Head of caudate nucleus (tissue), 42 donors: ENCODE measurements at places on chromosomes 3 and 15.

GRCh38 chr3:158710601-158711000 lies 21.7 kb downstream of the RARRES1 start:
- no peak for DNase-seq

DNA sequence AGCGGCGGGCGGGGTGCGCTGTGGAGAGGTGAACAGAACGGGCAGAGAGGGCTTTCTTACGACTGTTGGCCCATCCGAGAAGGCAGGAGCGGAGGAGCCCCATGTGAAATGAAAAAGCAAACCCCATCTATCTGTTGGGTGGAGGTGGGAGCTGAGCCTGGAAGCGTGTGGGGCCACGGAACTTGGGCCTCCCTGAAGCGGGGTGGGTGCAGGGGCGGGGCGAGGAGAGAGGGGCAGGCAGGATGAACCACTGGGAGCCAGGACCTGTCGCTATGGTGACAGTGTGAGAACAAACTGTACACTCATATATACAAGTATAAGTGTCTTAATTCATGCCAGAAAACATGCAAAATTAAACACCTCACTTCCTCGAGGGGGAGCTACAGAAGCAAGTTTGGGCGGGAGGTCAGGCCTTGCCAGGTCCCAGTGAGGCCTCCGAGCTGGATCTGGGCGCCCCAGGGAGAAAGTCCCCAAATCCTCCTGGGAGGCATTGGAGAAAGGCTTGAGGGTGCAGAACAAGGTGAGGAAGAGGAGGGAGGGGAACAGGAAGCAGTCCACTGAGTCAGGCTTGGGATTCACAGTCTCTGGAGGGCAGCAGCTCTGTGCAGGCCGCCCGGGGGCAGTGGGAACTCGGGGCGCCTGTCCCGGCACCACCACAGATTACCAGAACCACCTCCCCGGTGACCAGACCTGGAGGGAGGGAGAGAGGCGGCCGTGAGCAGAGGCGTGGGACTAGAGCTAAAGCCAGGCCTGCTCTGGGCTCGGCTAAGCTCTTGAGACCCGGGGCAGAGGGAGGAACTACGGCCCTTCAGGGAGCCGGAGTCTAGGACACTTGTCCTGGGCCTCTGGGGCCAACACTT lies 34.8 kb downstream of the RBPMS2 start:
- DNase-seq, result no peak

- no peak for DNase-seq
Measured at GRCh38 chr3:193984876-193985275, 151.1 kb upstream of the HES1 start.

DNA sequence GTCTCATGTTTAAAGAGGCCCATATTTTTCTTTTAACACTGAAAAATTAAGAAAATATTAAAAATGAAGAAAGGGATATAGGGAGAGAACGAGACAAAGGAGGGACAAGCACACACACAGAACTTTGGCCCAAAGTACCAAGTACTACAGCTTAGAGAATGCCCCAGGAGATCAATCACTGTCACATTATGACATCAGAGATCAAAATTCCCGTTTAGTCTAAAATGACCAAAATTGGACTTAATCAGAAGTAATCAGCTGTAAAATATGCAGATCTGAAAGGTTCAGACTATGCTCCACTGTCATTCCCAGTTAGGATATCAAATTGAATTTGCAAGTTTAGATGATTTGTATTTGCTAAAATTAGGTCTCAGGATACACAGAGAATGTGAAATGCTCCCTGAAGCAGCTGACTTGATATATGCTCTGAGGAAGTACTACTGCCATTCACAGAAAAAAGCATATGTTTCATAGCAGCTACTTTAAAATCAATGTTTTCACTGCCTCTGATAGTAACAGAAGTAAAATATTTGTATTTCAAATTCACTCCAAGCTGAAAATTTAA lies 123.0 kb downstream of the PEAK1 start:
- DNase-seq, result no peak

DNA sequence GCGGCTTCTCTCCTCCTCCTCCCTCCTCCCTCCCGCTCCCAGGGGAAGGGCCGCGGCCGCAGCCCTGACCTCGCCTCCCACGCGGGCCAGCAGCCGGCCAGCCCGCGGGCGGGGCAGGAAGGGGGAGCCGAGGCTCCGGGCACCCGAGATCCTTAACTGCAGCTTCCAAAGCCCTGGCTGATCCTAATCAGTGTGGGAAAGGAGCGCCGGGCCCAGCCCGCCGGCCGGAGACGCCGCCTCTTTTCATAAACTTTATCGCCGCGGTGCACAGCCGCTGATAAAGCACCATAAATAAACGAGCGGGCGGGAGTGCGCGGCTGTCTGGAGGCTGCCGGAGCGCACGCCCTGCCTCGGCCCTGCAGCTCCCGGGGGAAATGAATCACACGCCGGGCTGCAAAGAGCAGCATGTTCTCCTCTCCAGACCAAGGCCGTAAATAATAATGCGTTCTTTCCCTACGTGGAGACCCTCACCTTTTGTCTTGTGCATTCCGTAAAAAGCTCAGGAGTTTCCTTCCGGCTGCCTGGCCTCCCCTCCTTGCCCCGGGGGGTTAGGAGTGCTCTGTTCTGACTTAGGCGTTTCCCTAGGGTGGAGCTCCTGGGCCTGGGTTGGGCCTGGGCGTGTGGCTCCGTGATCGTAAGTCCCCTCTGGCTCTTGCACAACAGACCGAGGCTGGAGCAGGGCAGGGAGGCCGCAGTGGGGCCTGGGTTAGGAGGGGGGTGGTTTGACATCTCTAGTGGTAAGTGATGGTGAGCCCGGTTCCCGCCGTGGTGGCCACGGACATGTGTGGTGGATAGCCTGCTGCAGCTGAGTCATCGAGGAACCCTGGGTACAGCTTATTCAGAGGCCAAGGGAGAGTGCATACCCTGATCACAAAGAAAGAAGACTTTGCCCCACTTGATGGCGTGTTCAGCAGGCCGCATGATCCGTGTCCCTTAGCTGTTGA lies 132.6 kb upstream of the HES1 start:
- peak; percentile 39 for DNase-seq

- no peak for DNase-seq
Measured at GRCh38 chr3:117435506-117435905, 725.9 kb downstream of the TUSC7 start.

DNA sequence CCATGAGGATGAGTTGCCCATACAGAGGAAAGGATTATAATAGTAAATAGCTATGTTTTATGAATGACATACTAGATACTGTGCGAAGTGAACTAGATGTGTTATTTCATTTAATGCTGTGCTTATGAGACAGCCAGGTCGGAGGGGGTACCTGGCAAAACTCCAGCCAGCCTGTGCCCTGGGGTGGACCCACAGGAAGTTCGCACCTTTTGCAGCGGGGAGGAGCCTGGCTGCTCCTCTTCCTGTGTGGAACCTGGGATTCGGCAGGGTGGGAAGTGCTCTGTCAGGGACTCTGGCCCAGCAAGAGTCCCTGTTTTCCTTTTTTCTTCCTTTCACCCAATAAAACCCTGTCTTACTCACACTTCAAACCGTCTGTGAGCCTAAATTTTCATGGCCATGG lies 452.2 kb downstream of the IL5RA start:
- no peak for DNase-seq

- no peak for DNase-seq
Measured at GRCh38 chr15:80816936-80817335, 37.8 kb downstream of the CEMIP start.

DNA sequence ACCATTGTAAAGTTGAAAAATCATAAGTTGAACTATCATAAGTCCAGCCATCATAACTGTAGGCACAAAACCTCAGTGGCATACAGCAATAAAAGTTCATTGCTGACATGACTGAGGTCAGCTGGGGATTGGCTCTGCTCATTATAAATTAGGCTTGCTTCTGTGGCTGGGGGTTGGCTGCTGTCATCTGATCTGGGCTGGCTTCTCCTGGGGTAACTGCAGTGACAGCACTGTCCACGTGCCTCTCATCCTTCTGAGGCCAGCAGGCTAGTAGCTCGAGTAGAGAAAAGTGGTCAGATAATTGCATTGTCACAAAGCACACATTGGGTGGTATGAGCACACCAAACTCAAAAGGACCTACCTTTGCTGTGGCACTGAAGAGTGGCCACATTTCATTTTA lies 31.3 kb downstream of the CMTM7 start:
- no peak for DNase-seq

DNA sequence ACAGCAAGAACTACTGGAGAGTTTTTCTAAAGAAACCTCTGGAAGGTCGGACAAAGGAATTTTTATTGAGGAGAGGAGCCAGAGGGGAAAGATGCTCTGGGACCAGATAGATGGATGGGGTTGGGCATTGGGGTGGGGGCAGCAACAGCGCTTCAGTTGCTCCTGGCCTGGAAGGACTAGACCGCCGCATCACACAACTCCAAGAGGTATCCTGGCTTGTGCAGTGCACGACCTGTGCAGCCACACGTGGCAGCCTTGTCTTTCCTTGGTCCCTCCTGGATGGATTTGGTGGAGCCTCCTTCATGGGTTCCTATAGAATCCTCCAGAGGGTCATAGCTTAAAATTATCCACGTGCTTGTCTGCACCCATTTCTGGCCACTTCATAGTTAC lies 23.0 kb downstream of the MAGEF1 start:
- DNase-seq, result no peak

DNA sequence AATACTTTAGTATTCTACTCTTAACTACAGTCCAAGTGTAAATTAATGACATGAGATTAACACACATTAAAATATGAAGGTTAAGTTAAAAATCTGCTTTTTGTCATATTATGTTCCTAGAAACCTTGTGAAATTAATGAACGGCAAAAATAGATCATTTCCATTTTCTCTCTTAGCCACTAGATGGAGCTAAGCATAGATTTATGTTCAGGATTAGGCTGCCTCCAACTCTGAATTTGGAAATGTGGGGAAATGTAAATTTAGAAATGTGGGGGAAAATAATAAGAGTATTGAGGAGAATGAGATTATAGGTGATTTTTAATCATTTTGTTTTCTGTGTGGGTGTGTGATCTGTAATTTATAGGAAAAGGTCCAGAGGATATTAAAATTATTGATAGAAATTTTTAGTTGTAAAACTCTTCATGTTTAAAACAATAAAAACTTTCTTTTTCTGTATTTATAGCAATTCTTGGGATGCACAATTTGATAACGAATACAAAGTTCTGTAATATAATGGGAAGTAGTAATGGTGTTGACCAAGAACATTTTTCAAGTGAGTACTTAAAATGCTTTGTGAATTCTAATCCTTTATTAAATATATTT lies 59.2 kb downstream of the TMOD3 start:
- no peak for DNase-seq

DNA sequence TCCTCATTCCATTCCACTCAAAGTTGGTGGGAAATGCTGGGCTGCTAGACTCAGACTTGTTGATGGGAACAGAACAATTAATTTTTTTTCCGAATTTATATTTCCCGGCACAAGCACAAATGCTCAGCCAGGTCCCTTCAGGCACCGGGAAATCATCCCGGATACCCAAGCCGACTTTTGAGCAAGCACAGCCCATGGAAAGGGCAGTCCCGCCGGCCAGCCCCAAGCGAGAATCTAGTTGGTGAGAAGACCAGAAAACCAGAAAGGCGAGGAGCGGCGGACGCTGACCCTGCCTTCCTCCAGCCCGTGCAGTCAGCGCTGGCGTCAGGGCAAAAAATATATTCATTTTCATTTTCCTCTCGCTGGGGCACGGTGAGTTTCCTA lies 763 bp upstream of the ZIC4 start:
- DNase-seq, result no peak

- DNase-seq, result no peak
Measured at GRCh38 chr15:82263350-82263749, 732 bp downstream of the SAXO2 start.

GRCh38 chr15:74345051-74345450 lies 22.4 kb downstream of the CYP11A1 start:
- DNase-seq, result no peak

DNA sequence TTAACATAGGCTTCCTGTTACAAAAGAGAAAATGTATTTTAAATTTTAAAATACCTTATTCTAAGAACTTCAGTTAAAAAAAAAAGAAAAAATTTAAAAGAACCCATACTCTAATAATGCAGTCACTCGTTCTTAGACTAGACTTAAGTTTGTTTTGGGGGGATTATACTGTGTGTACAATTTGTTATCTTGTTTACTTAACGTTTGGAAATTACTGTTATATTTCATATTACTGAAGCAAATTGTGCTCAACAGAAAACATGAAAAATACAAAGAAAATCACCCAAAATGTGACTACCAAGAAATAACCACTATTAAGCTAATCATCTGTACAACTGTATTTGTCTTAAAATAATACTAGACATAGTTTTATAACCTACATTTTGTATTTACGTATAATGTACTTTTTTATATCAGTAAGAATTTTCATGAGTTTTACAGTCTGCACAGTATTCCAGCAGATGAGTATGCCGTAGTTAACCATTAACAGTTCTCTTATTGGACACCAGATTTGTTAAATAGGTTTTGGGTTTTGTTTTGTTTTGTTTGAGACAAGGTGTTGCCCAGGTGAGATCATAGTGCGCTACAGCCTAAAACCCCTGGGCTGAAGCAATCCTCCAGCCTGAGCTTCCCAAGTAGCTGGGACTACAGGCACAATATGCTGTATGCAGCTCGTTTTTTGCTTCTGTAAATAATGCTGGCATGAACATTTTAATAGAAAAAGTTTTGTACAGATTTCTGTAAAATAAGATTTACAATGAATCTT lies 88.8 kb upstream of the CHD2 start:
- no peak for DNase-seq

- no peak for DNase-seq
Measured at GRCh38 chr15:61367953-61368352, 138.9 kb upstream of the RORA start.

DNA sequence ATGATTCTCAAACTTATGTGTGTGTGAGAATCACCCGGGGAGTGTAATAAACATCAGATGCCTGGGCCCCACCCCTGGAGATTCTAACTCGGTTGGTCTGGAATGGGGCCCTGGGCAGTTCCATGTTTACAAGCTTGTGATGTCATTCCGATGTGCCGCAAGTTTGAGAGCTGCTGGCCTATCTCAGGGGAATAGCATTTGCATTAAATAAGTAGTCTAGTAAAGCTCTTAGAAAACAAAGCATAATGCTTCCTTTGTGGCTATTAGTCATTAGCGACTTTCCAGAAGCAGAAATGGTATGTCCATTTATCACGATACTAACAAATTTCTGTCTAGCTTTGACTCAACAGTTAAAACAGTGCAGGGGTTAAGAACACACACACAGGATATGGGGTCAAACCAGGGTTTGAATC lies 20.9 kb downstream of the PGBD4 start:
- DNase-seq, result no peak

DNA sequence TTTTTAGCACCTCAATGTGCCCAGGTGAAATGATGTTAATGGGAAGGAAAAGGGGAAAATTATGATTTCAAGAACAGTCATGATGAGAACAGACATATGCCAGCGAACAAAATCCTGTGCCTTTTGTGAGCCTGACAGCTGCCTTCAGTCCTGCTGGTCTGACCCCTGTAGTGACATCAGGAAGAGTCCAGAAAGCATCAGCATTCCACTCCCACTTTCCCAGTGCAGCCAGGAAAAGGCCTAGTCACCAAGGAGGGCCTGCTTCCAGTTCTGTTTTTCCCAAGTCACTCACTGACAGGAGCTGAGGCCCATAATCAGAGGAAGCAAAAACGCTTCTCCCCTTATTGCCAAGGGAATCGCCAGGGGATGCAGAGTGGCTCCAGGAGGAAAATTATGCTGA lies 218.4 kb downstream of the ABHD5 start:
- DNase-seq, result no peak

- DNase-seq, result no peak
Measured at GRCh38 chr3:150495563-150496168, 50.6 kb downstream of the SERP1 start.

GRCh38 chr3:2837910-2838309 lies 272.3 kb downstream of the IL5RA start:
- no peak for DNase-seq

GRCh38 chr3:123914829-123915228 lies 30.7 kb upstream of the MYLK start:
- no peak for DNase-seq
